ENCODE measurements at places on chromosomes 4 and X. TPM values are rescaled to one million over a fixed set of nuclear protein-coding genes. Genes with fewer than 3 reads are reported as not detected.

Gene GTPBP6
- 40.5 TPM for total RNA-seq

- no peak for DNase-seq
Observed at GRCh38 chr4:144509088-144510015, 136.6 kb upstream of the HHIP start.

Gene NPY2R
- total RNA-seq, result not detected

GRCh38 chr4:126241634-126242033 lies 926.9 kb downstream of the FAT4 start:
- no peak for DNase-seq

GRCh38 chr4:53732661-53733060 lies 141.4 kb upstream of the LNX1 start:
- DNase-seq, result no peak

DNA sequence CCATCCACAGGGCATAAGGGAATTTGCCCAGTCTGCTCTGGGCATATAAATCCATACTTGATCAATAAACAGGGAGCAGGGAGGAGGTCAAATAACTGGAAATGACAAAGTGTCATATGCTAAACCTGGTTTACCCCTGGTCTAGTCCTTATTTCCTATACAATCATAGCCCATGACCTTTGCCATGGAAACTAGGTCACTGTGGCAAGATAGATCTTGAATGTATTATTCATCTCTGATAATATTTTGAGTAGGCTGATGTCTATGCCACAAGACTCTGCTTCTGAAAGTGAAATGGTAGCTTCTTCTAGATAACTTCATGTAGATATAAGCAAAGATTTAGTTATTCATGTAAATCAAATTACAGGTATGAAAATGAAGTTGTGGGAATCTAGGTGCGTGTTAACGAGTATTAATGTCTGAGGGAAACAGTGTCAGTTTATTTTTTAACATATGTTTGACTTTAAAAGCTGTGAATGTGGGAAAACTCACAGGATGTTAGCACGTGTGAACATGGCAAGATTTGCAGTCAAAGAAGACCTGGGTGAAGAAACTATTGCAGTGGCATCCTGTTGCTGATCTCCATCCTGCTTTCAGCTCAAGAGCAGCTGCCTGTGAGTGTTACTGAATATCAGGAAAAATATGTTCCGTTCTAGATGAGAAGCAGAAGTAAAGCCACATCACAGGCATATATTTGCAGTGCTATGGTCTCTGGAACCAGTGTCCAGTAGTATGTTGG lies 81.8 kb upstream of the NDP start:
- DNase-seq, result no peak

Gene HSFX3
- not detected for total RNA-seq

DNA sequence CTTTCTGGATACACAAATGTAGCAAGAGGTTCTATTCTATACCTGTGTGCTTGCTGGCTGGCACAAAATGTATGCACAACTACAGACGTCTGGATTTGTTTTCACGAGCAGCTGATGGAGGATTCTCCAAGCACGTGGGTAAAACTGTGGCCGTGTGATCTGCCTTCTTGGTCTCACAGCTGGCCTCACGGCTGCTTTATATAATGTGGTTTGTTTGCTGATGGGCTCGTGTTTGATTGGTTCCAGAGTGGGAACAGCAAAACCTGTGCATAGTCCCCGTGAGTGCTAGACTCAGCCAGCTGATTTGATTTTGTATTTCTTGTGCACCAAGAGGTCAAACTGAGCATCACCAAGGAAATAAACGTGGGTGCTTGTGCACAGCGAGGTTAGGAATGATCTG lies 262.6 kb upstream of the RPS6KA3 start:
- no peak for DNase-seq

DNA sequence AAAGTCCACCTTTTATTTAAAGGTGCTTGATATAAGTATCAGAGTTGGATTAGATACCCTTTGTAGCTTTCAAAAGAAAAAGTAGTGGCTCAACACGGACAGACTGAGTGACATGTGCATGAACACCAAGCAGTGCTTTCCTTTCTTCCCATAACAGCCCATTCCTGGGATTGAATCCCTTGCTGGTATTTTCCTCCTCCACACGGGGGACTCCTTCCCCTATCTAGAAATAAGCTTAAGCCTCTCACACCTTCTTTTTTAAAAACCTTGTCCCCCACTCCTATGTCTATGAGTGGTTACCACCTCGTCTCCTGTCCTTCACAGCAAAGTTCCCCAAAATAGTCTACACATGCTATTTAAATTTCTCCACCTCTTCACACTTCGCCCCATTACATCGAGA lies 5.1 kb downstream of the AP1S2 start:
- DNase-seq, result no peak

- peak; percentile 15 for DNase-seq
Observed at GRCh38 chr4:27318740-27319139, 458.1 kb downstream of the STIM2 start.

DNA sequence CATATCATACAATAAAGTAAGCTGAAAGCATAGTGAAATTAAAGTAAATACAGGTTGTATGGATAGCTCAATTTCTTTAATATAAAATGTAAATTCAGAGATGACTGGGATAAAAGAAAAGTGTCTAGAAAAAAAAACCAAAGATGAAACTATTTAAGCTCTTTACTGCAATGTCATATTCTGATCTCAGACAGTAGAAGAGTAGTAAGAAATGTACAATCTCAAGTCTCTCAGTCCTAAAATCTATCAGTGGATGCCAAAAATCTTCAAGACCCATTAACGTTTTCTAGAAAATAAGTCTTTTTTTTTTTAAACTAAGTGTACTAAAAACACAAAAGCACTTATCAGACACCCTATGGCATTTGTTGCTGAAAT lies 13.8 kb downstream of the MGARP start:
- no peak for DNase-seq

- DNase-seq, result no peak
Observed at GRCh38 chr4:128587382-128587781, 222.1 kb upstream of the JADE1 start.

GRCh38 chrX:71103110-71103983 lies 3.2 kb downstream of the CXorf65 start:
- DNase-seq, result no peak

Gene G6PD
- total RNA-seq, result 8.6 TPM

DNA sequence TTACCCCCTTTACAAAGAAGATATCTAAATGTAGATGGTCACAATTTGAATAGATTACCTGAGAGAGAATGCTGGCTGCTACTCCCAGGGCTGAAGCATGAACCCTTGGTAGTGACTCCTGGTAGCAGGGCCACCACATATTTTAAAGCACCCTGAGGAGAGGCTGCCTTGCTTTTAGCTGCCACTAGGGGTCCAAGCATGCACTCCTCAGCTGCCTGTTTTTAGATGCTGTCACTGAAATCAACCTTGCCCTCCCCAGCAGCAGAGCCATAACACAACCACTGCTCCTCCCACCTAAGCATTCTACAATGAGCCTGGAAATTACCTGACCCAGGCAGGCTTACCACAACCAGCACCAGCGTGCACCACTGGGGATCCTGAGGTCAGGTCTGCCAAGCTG lies 850.9 kb downstream of the FAM133A start:
- no peak for DNase-seq

GRCh38 chr4:146490106-146490505 lies 31.6 kb downstream of the SLC10A7 start:
- DNase-seq, result no peak

- DNase-seq, result no peak
Observed at GRCh38 chr4:102552781-102553180, 51.6 kb downstream of the NFKB1 start.

Data from pancreas (tissue), 10 donors.